ENCODE measurements at places on chromosomes 2 and 18.

DNA sequence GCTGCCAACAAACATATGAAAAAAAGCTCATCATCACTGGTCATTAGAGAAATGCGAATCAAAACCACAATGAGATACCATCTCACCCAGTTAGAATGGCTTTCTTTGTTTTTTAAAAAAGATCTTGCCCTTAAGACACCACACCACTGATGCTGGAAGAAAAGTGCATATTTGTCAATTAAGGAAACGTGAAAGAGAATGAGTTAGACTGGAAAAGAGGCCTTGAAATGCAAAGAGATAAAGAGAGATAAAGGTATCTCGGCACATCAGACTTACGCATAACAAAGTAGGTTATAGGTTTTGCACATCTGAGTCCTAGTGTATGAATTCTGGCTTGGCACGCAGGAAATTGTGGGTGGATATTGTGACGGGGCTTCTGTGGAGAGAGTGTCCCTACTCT is 149.5 kb downstream of the MTX2 start:
- no peak for DNase-seq

GRCh38 chr2:202716953-202717597 is 82.3 kb downstream of the FAM117B start:
- DNase-seq: no peak

- no peak for DNase-seq
Measured at GRCh38 chr2:50614056-50614455, 417.9 kb downstream of the NRXN1 start.

GRCh38 chr2:203909261-203909967 is 27.1 kb upstream of the ICOS start:
- peak; percentile 44 for DNase-seq

DNA sequence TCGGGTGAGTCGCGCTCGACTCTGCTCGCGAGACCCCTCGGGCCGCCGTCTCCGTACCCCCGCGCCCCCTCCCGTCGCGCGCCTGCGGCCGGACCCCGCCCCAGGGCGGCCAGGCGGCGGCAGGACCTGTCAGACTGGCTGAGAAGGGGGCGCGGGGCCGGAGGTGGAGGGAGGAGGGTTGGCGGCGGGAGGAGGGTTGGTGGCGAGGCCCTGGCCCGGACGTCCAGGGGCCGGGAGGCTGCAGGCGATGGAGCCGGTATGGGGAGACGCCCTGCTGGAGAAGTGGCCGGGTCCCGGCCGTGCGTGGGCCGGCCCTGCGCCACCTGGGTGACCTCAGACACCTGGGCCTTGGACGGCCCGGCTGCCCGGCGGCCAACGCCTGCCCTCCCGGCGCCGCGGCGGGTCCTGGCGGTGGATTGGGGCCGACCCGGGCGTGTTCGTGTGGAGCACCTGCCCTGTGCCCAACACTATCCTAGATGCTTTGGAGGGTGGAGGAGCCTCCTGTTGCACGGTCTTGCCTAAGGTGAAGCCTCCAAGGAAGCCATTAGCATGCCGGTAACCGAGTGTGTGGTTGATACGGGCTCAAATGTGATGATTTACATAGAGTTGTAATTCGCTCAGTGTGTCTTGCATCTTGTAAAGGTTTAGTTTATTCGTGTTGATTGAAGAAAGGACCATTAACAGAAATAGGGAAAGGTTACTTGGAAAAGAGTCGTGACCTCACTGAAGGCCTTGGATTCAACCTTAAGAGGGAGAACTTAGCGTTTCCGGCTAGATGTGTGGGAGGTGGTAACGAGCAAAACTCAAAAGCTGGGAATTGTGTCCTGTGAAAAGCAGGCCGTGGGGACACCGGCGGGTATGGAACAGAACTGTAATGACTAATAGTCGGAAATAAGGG is 550 bp downstream of the MYL12B start:
- DNase-seq: peak; percentile 43

- no peak for DNase-seq
Measured at GRCh38 chr2:223169830-223170605, 118.0 kb downstream of the KCNE4 start.

DNA sequence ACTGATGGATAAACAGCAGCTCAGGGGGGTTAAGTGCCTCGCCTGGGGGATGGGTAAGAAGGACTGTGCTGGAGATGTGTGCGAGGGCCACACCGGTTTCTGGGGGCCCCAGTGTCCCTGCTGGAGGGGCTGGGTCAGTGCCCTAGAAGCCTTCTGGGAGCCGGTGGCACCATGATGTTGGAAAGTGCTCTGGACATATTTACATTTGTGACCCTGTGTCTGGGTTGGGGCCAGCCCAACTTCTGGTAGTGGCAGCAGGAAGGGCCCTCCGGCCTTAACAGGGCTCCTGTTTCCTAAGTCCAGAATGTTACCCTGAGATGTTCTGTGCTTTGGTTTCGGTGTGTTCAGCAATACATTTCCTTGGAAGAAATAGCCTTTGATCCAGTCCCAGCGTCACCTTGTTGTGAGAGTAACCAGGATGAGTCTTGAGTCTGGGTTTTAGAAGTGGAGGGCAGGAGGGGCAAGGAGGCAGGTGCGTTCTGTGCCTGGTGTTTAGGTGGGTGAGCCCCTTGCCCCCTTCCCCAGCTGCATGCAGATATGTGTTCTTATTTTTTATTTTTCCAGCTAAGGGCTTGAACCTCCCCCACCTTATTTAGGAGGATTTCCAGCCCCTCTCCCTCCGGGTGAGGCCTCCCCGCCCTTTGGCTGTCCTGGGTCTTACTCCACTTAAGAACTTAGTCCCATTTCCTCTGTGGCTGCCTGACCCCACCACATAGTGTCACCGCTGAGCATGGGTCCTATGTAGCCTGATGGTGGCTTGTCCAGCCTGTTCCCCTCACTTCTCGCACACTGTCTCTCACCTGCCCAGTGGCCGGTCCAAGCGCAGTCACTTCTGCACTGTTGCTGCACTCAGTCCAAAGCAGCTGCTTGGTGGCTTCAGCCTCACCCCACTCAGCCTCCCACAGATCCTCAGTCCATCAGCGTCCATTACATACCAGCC is 132.7 kb upstream of the HS6ST1 start:
- DNase-seq: no peak

GRCh38 chr2:95388856-95389244 is 13.7 kb upstream of the FAHD2A start:
- no peak for DNase-seq

DNA sequence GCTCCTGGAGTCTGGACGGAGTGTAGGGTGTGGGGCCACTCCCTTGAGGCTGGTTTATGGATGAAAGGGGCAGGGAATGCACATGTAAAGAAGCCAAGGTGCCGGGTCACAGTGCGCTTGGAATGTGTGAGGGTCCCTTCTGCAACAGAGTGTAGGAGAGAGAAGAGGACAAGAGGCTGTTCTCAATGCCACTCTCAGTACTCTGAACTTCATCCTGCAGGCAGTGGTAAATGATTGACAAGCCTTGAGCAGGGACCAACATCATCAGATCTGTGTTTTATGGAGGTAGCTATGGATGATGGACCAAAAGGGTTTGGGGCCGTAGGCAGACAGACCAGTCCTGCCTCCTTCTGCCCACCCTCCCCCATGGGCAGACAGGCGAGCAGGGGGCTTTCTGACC is 7.2 kb upstream of the ALKAL2 start:
- no peak for DNase-seq

DNA sequence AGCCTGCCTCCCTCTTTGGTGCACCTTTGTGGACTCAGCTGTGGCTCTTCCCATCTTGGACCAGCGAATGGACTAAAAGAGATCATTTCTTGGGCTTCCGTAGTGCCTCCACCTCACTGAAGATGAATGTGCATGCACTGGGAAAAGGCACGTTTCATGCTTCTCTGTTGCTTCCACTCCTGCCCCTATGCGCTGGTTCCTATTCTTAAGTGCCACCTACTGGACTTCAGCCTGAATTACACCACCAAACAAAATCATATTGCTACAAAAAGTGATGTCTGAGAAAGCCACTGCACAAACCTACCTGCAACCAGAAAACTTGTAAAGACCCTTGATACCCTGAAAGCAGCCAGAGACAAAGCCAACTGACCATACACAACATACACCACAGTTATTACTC is 695.6 kb downstream of the TSN start:
- DNase-seq: peak; percentile 73

DNA sequence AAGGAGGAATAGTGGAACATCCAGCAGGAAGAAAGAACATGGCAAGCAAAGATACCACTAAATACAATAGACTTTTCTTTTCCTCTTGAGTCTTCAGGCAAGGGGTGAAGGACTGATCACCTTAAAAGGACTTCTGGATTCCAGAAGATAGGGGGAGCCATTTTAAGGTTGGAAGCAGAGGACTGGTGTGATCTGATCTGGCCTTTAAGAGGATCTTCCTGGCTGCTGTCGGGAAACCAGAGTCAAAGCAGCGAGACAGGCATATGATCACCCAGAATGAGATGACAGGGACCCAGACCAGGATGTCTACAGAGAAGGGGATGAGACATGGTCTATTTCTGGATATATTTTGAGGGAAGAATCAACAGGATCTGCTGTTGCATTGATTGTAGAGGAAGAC is 558.0 kb downstream of the STK39 start:
- DNase-seq: peak; percentile 3

DNA sequence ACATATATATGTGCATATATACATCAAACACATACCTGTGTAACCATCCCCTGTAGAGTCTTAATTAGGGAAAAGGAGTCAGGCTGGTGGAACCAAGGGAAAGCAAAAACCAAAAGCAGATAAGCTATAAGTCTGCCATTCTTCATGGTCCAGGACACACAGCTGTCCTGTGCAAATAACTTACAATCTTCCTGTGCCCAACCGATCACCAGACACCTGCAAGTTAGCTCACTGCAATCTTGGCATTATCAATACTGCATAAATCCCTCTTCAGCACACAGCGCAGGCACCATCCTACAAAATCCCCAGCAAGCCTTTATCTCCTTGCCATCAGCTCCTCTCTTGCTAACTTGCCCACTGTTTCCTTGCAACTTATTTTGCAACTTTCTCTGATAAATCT is 60.8 kb upstream of the DYNAP start:
- no peak for DNase-seq

GRCh38 chr18:37422116-37422515 is 143.5 kb downstream of the CELF4 start:
- DNase-seq: no peak

DNA sequence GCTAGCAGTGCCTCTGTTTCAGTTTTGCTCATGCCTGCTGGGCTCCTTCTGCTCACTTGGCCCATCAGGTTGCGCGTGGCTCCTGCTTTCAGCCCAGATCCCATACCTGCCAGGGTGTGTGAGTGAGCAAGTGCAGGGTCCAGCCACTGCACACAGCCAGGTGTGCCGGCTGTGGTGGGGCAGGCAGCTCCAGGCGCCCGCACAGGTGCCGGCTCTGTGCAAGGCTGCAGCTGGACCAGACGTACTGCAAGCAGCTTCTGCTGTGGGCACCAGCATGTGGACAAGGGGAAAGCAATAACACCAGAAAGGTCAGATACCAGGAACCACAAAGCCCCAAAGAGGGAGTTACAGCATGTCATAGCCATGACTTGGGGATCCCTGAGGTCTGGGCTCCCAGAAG is 5.6 kb upstream of the PCARE start:
- DNase-seq: no peak

DNA sequence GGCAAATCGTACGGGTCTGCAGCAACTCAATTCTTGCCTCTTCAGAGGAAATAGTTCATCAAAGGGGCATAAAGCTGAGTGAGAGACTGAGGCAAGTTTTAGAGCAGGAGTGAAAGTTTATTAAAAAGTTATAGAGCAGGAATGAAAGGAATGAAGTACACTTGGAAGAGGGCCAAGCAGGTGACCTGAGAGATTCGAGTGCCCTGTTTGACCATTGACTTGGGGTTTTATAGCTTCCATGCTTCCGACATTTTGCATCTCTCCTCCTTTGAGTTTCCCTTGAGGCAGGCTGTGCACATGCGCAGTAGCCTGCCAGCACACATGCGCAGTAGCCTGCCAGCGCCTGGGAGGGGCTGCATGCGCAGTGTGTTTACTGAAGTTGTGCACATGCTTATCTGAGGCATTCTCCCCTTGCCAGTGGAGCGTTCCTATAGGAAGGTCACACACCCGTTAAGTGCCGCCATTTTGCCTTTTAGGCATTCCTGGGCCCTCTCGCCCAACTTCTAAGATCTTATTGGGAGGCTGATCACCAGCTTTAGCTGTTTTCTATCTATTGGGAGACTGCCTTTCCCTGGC is 265.5 kb upstream of the MGAT5 start:
- no peak for DNase-seq

GRCh38 chr2:48235076-48235475 is 294.9 kb upstream of the STON1 start:
- DNase-seq: no peak

GRCh38 chr2:3034856-3035255 is 342.8 kb downstream of the EIPR1 start:
- no peak for DNase-seq

GRCh38 chr18:53534203-53534602 is 690.3 kb downstream of the MBD2 start:
- DNase-seq: no peak

- no peak for DNase-seq
Measured at GRCh38 chr2:241834527-241835210, 24.0 kb downstream of the PDCD1 start.

- DNase-seq: no peak
Measured at GRCh38 chr2:11290713-11291112, 53.7 kb downstream of the ROCK2 start.

- DNase-seq: no peak
Measured at GRCh38 chr2:33496150-33496549, 19.7 kb downstream of the RASGRP3 start.

DNA sequence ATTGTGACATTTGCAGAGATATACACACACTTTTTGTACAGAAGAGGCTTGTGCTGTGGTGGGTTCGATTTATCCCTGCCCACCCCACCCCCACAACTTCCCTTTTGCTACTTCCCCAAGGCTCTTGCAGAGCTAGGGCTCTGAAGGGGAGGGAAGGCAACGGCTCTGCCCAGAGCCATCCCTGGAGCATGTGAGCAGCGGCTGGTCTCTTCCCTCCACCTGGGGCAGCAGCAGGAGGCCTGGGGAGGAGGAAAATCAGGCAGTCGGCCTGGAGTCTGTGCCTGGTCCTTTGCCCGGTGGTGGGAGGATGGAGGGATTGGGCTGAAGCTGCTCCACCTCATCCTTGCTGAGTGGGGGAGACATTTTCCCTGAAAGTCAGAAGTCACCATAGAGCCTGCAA is 40.0 kb downstream of the STEAP3 start:
- DNase-seq: peak; percentile 70

DNA sequence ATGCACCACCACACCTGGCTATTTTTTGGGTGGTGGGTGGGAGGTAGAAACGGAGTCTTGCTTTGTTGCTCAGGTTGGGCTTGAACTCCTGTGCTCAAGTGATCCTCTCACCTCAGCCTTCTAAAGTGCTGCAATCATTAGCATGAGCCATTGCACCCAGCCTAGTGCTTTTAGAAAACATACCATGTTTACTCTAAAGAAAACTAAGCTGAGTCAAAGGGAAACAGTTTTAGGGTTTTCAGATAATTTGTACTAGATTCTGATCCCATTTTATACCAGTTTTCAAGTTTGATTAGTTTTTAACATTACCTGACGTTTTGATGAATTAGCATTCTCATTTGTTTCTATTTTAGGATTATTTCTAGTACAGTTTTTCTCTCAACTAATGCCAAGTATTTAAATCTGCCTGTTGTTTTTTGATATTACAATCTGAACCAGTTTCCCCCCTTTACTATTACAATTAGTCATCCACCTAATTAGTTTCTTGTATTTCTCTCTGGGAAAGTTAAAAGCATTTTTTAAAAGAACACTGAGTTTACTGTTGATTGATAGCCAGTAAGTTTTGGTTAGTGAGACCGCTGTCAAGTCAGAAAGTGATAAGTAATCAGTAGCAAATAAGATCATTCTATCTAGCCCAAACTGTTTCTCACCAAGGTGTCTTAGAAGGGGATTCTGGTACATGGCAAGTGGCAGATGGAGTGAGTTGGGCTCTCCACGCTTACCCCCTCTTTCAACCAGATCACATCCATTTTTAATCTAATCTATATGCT is 24.2 kb upstream of the TBR1 start:
- no peak for DNase-seq
